ENCODE measurements at places on chromosomes 1 and 21. TPM values are rescaled to one million over a fixed set of nuclear protein-coding genes. Genes with fewer than 3 reads are reported as not detected.

- no peaks in the 10 kb centered on the region for H3K27me3 ChIP-seq
- H3K36me3 ChIP-seq, result peaks cover 82% of the 10 kb centered on the region
- DNase-seq, result peak; percentile 59
Measured at GRCh38 chr21:46122758-46123683, 25.1 kb downstream of the COL6A2 start.

- H3K27ac ChIP-seq, result no peak overlapping the region
- H3K36me3 ChIP-seq, result no peaks in the 10 kb centered on the region
- H3K4me1 ChIP-seq, result no peaks in the 10 kb centered on the region
- DNase-seq, result no peak
- no peaks in the 10 kb centered on the region for H3K27me3 ChIP-seq
Measured at GRCh38 chr1:160657250-160657781, 10.5 kb upstream of the SLAMF1 start.

The LYPD8 gene
- 0.36 TPM for total RNA-seq

The ZNF695 gene
- total RNA-seq, result not detected

GRCh38 chr1:228767636-228768354, 32.5 kb downstream of the RHOU start:
- H3K27me3 ChIP-seq, result no peaks in the 10 kb centered on the region
- DNase-seq, result no peak
- no peak overlapping the region for H3K27ac ChIP-seq
- H3K4me1 ChIP-seq, result no peaks in the 10 kb centered on the region

The DISC1 gene
- 6.9 TPM for total RNA-seq

DNA sequence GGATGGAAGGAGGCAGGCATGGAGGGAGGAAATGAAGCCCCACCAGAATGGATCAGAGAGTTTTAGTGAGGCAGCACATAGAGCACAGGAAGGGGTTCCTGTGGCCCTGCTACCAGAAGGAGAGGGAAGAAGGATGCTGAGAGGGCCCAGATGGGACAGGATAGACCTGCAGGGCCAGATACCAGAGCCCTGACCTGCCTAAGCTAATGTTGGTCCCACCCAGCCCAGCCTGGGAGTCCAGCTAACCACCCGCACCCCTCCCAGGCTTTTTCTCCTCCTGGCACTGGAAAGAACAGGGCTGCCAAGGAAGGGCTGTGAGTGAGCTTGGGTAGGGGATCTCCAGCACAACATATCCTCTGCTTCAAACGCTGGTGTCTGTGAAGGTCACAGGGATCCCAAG, 6.9 kb downstream of the NECTIN4 start:
- H3K27me3 ChIP-seq, result no peaks in the 10 kb centered on the region
- DNase-seq, result no peak
- no peak overlapping the region for H3K4me3 ChIP-seq
- no peaks in the 10 kb centered on the region for H3K4me1 ChIP-seq
- no peaks in the 10 kb centered on the region for H3K36me3 ChIP-seq

- no peak overlapping the region for H3K27ac ChIP-seq
- H3K4me3 ChIP-seq, result no peak overlapping the region
- DNase-seq, result no peak
- peaks cover 16% of the 10 kb centered on the region for H3K36me3 ChIP-seq
- H3K27me3 ChIP-seq, result no peaks in the 10 kb centered on the region
Measured at GRCh38 chr1:16617778-16618580, 4.6 kb upstream of the NBPF1 start.

GRCh38 chr1:25757151-25757845, 42.7 kb upstream of the SELENON start:
- no peaks in the 10 kb centered on the region for H3K36me3 ChIP-seq
- no peaks in the 10 kb centered on the region for H3K4me1 ChIP-seq
- no peak overlapping the region for H3K27ac ChIP-seq
- DNase-seq, result no peak
- no peak overlapping the region for H3K4me3 ChIP-seq
- H3K27me3 ChIP-seq, result no peaks in the 10 kb centered on the region

DNA sequence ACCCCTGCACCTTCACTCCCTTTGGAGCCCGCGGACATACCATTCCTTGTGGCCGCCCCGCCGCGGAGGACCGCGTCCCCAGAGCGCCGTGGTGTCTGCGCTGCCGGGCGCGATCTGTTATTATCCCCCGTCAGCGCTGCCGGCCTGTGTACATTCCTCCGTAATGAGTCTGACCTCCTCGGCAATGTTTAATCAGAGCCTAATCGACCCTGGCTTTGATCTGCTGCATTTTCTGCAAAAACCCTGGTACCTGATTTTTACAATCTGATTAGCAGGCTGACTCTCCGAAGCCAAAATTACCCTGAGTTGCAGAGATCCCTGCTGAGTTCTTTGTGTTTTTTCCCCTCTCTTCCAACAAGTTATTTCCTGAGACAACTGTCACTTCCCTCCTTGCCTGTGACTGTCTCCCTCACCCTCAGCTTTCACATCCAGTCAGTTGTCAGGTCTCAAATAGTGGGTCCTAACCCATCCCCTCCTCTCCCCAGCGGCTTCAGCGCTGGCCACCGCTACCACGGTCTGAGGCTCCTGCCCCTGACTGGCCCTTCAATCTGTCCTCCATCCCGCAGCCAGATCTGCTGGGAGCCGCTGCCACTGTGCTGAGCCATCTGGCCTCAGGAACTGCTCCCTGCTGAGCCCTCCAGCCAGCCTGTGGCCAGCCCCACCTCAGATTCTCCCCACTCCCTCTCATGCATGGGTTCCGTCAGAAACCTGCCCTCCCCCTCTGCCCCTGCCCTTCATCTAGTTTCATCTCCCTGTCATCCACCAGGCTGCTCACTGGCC, 53.5 kb downstream of the GLIS1 start:
- no peak overlapping the region for H3K27ac ChIP-seq
- H3K4me1 ChIP-seq, result no peaks in the 10 kb centered on the region
- H3K36me3 ChIP-seq, result no peaks in the 10 kb centered on the region

DNA sequence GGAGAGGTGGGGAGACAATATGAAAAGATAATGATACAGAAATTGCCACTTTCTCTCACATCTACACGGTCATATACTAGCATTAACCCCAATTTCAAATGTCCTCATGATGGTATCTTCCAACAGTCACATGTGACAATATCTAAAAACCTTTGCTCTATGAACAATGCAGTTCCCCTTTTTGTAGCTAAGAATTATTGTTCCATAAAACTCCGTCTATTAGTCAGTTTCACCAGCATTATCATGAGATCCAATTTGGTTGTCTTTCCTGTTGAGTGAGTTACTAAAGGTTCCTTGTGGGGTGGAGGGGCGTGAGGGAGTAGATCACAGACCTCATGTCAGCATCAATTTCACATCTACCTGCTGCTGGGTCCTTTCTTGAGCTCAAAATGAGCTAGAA, 1.7 kb downstream of the TIAM1 start:
- H3K4me3 ChIP-seq, result no peak overlapping the region
- no peaks in the 10 kb centered on the region for H3K36me3 ChIP-seq
- H3K27me3 ChIP-seq, result peaks cover 9% of the 10 kb centered on the region
- H3K4me1 ChIP-seq, result no peaks in the 10 kb centered on the region
- no peak overlapping the region for H3K27ac ChIP-seq

- H3K4me1 ChIP-seq, result no peaks in the 10 kb centered on the region
- DNase-seq, result no peak
- no peak overlapping the region for H3K4me3 ChIP-seq
Measured at GRCh38 chr1:178933709-178934490, 63.0 kb upstream of the ANGPTL1 start.

DNA sequence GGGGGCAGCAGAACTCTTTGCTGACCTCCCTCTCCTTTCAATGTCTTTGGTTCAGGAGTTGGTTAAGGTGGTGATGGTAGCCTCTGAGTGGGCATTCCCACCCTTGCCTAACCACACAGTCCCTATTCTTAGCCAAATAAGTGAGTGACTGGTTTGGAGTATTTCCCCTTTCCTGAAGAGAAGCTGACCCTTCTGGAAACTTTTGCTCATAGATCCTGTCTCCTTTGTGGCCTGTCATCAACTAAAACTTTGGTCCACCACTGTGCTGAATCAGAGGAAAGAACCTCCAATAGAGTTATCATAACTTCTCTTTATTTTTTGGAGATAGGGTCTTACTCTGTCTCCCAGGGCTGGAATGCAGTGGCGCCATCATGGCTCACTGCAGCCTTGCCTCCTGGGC, 31.1 kb downstream of the C1orf21 start:
- DNase-seq, result no peak
- no peak overlapping the region for H3K4me3 ChIP-seq
- H3K27ac ChIP-seq, result no peak overlapping the region
- H3K36me3 ChIP-seq, result no peaks in the 10 kb centered on the region
- no peaks in the 10 kb centered on the region for H3K27me3 ChIP-seq

GRCh38 chr1:184965944-184966860, 8.1 kb downstream of the NIBAN1 start:
- H3K27me3 ChIP-seq, result no peaks in the 10 kb centered on the region
- H3K4me3 ChIP-seq, result no peak overlapping the region
- no peaks in the 10 kb centered on the region for H3K36me3 ChIP-seq

DNA sequence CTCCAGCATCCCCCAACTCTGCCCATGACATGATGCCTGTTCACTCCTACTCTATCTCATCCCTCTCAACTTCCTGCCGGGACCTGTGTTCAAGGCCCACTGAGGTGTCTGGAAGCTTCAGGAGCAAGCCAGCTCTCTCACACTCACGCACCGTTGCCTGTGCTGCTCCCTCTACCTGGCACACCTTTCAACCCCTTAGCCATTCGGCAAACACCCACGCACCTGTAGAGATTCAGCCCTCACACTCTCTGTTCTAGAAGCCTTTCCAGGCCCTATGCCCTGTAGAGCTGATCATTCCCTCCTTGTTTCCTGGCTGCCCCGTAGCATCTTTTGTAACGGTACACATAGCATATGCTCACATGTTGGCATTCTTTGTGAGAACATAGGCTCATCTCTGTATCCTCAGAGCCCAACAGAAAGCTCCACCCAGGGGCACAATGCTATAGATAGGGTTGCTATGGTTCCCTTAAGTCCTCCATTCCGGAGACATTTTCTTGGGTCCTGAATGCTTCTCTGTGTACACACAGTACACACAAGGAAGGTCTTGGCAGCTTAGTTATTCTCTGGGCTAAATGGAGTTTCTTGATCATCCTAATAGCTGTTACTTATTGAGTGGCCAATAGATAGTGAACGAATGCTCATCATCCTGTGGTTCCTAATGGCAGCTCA, 1.3 kb downstream of the C8B start:
- no peak overlapping the region for H3K27ac ChIP-seq
- no peaks in the 10 kb centered on the region for H3K27me3 ChIP-seq
- H3K4me1 ChIP-seq, result no peaks in the 10 kb centered on the region
- DNase-seq, result no peak

DNA sequence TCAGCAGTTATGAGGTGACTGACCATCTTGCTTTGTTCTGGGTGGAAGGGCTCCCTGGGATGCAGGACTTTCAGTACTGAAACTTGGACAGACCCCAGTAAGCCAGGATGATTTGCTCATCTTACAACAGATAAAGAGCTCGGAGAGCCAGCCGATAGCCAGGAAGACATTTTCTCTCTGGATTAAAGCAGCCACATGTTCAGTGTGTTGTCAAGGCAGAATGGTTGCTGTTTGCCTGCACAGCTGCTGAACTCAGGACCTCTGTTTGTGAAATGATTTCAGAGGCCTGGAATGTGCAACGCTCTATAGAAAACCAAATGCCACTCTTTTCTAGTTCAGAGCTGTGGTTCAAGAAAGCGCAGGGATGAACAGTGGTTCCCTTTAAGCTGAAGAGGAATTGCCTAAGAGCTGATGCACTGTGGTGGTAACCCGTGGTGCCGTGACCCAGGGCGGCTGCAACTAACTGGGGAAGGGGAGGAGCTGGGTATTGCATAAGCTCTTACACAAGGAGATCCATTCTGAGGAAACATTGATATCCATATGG, 40.7 kb downstream of the CASQ2 start:
- H3K27me3 ChIP-seq, result no peaks in the 10 kb centered on the region
- peaks cover 11% of the 10 kb centered on the region for H3K4me1 ChIP-seq
- DNase-seq, result peak; percentile 91
- peaks cover 40% of the 10 kb centered on the region for H3K36me3 ChIP-seq
- peak overlapping the region; percentile 75 for H3K27ac ChIP-seq

The SAMD11 gene
- 4.6 TPM for total RNA-seq

The SPRR2G gene
- not detected for total RNA-seq

DNA sequence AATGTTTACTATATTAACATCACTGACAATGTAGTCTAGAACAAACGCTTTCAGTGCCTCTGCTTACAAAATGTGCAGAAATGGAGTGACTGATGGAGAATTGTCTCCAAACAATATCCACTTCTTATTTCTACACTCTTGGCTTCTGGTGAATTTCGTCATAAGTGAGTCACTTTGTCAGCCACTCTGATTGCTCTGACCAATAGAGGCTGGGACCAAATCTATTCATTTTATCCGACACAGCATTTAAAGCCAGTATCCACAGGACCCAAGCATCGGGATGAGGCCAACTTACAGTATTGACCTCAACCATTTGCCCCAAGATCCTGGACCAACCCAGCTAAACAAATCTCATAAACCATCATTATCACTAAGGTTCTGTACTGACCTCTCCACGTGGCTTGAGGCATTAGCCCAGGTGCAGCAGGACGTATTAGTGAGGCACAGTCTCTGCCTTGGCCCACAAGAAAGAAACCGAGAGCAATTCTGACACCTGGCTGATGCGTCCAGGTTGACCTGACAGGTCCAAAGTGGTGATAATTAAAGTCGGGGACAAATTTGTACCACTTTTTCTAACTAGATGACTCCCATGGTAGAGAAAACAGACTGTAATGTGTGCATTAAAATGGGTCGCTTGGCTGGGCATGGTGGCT, 53.3 kb upstream of the ERO1B start:
- no peaks in the 10 kb centered on the region for H3K27me3 ChIP-seq
- no peak overlapping the region for H3K27ac ChIP-seq
- H3K36me3 ChIP-seq, result no peaks in the 10 kb centered on the region
- H3K4me3 ChIP-seq, result no peak overlapping the region
- no peak for DNase-seq

The KRTAP13-2 gene
- total RNA-seq, result not detected

The SYNC gene
- 22.5 TPM for total RNA-seq

The B3GALT2 gene
- 11.1 TPM for total RNA-seq

The IL23R gene
- not detected for total RNA-seq

DNA sequence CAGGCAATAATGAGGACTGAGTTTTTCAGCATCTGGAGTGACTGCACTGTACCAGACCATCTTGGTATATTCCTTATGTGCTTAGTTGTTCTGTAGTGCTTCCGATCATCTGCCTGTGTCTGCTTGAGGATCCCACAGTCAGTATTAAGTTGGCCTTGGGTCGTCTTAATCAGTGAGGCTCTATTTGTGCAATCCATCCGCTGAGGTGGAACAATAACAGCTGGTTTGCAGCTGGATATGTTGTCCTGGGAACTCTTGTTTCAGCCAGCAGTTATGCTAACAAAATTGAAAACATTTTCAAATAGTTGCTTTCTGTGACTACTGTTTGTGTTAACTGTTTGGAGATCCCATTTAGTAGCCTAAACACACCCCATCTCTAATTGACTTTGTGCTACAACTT, 73.7 kb downstream of the LAMC1 start:
- H3K27ac ChIP-seq, result peak overlapping the region; percentile 55
- H3K4me3 ChIP-seq, result no peak overlapping the region
- no peaks in the 10 kb centered on the region for H3K27me3 ChIP-seq
- H3K4me1 ChIP-seq, result peaks cover 87% of the 10 kb centered on the region

The TMEM125 gene
- total RNA-seq, result not detected

The TMEM82 gene
- not detected for total RNA-seq

The SLFNL1 gene
- 0.41 TPM for total RNA-seq

The DSCAM gene
- total RNA-seq, result 0.55 TPM

- peaks cover 8% of the 10 kb centered on the region for H3K4me1 ChIP-seq
- peaks cover 10% of the 10 kb centered on the region for H3K36me3 ChIP-seq
Measured at GRCh38 chr1:113793878-113794834, 18.1 kb downstream of the RSBN1 start.

Measured in sigmoid colon (tissue), 7 donors.